ENCODE measurements at places on chromosomes 4 and X. TPM values are rescaled to one million over a fixed set of nuclear protein-coding genes. Genes with fewer than 3 reads are reported as not detected.

ETDA gene
- not detected for total RNA-seq

UGT2B17 gene
- total RNA-seq = not detected

TMEM165 gene
- total RNA-seq = 71.3 TPM

VSIG1 gene
- total RNA-seq = 0.18 TPM

GLRB gene
- total RNA-seq = not detected

TIGD4 gene
- total RNA-seq = 0.23 TPM

SYTL5 gene
- not detected for total RNA-seq

EDNRA gene
- total RNA-seq = not detected

COL4A6 gene
- not detected for total RNA-seq

AREG gene
- total RNA-seq = 0.49 TPM

IL13RA2 gene
- total RNA-seq = not detected

TBC1D1 gene
- total RNA-seq = 68.6 TPM

GYPB gene
- not detected for total RNA-seq

ASB12 gene
- total RNA-seq = not detected

BTC gene
- not detected for total RNA-seq

PNMA3 gene
- 0.32 TPM for total RNA-seq

MAGIX gene
- 1.2 TPM for total RNA-seq

ARHGAP36 gene
- total RNA-seq = not detected

Data from activated naive CD4-positive, alpha-beta T cell treated with anti-CD3 and anti-CD28 coated beads, Interleukin-2, amount 50 U/mL, for 72 hours (primary cell).